ENCODE measurements at places on chromosomes 1 and 21. TPM values are rescaled to one million over a fixed set of nuclear protein-coding genes. Genes with fewer than 3 reads are reported as not detected.
A peak's percentile ranks its signal among the peaks of the same experiment; 100 is the strongest.

GRCh38 chr1:100921110-100921706, 25.3 kb downstream of the SLC30A7 start:
- no peak for DNase-seq

- DNase-seq: no peak
These were observed 10.6 kb downstream of the SLC19A1 start for GRCh38 chr21:45531393-45532215.

DNA sequence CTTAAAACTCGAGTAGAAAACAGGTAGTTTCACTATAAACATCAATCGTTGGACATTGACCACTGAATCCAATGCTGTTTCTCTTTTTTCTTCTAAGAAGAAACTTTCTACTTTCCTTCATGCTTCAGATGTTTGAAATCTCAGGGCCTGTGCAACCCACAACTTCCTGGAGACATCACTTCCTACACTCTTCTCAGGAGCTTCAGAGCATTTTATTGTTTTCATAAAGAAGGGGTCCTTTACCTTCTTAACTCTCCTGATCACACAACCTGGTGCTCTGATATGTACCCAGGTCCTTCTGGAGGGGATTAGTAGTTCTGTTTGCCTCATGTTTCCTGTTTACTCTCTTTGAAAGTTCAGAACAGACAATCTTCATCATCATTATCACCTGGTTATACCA, 113.0 kb upstream of the VAV3 start:
- DNase-seq: peak; percentile 55

ELF3 gene
- total RNA-seq: 2.0 TPM

PHLDA3 gene
- total RNA-seq: 1.7 TPM

All from natural killer cell (primary cell).